ENCODE measurements at places on chromosomes 5 and 9.

GRCh38 chr5:176680226-176680563 is 32.9 kb downstream of the TSPAN17 start:
- no peak for DNase-seq

GRCh38 chr5:154358516-154359220 is 87.1 kb upstream of the SAP30L start:
- no peak for DNase-seq

DNA sequence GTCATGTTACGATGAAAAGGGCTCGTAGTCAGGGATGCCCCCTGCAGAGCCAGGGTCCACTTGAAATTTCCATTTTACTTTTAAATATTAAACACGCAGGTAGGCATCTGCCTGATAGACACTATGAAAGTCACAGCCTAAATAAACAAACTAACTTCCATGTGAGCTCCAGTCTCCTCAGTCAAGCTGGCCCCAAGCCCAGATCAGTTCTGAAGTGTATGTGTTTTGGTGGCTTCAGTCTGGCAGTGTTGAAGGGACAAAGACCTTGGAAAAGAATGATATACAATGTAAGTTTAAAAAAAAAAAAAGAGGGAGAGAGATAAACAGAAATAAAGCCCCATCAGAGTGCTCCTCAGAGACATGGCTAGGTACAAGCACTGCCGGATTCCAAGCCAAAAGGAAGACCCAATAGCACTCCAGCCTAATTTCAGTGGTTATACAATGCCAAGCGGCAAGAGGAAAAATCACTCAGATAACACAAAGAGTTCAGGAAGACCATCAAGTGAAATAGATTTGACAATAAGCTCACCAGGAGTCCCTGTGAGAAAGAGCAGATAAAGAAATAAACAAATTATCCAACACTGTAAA is 181.0 kb downstream of the BNC2 start:
- no peak for DNase-seq

DNA sequence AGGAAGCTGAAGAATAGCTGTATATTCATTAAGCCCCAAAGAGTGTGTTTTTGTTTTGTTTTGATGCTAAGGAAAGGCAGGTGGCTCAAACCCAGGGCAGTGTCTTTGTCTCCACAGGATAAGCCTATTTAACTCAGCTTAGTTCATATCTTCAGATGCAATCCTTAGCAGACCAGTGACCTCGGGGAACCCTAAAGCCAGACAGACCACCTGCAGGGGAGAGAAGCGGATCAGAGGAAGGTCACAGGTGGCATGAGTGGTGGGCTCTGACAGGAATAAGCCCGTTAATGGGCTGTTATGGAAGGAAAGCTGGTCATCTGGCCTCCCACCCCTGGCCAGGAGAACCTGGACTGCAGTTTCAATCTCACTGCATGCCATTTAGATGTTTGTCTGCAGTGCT is 30.8 kb downstream of the TAS2R1 start:
- no peak for DNase-seq

DNA sequence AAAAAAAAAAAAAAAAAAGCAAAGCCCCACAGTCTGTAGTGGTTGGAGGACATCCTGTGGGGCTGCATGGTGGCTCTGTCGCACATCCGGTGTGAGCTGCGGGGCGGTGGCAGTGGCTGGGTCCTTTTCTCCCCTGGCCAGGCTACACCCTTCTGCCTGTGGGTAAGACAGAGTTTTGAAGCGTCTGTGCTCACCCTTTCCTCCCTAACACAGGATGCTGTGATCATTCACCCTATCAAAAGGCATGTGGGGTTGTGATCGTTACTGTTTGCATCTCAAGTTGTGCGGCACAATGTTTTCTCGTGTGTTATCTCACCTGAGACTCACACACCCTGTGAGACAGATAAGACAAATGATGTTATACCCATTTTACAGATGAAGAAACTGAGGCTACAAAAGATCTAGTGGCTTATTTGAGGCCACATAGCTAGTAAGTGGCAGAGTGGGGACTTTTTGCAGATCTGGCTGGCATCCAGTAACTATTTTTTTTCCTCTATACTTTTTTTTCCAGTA is 17.5 kb downstream of the IRF1 start:
- peak; percentile 60 for DNase-seq

DNA sequence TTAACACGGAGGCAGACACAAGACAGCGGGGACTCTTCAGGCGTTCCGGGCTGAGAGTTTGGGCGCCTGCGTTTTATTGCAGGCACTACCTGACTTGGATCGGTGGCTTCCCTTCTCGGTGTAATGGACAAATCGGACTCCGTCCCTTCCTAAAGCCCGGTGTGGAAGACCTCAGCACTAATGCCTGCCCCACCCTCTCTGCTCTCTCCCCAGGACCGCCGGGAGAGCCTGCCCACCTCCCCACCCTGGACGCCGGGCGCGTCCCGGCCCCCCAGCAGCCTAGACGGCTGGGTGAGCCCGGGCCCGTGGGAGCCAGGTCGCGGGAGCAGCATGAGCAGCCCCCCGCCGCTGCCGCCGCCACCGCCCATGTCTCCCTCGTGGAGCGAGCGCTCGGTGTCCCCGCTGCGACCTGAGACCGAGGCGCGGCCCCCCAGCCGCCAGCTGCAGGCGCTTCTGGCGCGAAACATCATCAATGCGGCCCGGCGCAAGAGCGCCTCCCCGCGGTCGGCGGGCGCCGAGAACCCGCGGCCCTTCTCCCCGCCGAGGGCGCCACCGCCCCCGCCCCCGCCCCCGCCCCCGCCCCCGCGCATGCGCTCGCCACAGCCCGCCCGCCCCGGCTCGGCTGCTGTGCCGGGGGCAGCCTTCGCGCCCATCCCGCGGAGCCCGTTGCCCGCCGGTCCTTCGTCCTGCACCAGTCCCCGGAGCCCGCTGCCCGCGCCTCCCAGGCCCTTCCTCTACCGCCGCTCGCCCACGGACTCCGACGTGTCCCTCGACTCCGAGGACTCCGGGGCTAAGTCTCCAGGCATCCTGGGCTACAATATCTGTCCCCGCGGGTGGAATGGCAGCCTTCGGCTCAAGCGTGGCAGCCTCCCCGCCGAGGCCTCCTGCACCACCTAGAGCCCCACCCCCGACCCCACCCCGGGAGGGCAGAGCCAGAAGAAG is 4.6 kb upstream of the MYOZ3 start:
- DNase-seq, result peak; percentile 56

GRCh38 chr9:133109931-133110650 is 10.9 kb downstream of the RALGDS start:
- DNase-seq, result no peak

DNA sequence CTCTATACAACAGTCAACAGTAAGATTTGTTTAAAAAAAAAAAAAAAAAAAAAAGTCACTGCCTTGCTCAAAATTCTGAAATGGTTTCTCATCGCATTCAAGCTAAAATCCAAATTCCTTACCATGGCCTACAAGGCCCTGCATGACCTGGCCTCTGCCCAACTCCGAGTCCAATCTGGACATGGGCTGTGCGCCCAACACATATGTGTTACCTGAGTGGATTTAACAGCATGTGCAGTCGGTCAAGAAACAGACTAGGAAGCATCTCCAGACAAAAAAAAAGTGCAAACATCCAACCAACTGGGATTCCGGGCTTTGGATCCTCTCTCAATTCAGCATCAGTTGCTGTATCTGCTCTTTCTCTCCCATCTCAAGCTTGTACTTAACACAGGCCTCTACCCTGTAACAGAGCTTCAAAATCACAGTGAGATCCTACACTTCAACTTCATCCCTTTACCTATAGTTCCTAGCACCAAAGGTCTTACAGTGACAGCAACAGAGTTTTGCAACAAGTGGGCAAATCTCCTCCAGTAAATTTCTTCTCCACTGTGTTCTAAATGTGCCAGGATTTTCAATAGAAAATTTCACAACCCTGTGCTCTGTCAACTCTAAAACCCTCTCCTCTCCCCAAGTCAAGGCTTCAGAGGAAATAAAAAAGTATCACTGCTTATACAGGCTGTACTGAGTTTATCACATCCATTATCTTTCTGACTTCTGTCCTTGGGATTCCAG is 19.6 kb downstream of the ZNF608 start:
- DNase-seq, result no peak

- DNase-seq, result no peak
Observed at GRCh38 chr5:9329125-9329524, 216.8 kb downstream of the SEMA5A start.

- DNase-seq, result no peak
Observed at GRCh38 chr5:130884023-130884422, 281.0 kb downstream of the HINT1 start.

DNA sequence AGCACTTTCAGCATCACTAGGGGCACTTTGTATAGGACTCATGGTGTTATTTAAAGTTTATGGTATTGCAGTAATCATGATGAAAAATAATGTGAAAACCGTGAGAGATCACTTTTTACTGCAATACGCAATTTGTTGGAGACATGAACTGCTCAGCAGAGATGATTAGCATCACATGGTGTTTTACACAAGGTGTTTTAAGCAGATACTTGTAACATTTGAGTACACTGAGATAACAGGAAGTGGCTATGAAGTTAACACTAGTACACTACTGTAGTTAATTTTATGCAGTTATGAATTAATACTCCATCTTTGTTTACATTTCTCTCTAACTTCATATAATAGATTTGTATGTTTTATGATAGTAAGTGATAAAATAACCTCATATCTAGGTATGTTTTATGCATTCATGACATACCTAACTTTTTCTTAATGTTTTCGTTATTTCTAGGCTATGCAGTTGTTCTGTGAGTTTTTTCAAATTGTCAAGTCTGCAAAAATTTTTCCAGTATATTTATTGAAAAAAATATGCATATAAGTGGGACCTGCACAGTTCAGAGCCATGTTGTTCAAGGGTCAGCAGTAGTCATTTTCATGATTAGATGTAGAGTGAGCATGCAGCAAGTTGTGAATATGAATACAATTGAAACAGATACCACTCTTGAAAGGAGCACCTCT is 13.0 kb downstream of the SUB1 start:
- DNase-seq, result no peak

DNA sequence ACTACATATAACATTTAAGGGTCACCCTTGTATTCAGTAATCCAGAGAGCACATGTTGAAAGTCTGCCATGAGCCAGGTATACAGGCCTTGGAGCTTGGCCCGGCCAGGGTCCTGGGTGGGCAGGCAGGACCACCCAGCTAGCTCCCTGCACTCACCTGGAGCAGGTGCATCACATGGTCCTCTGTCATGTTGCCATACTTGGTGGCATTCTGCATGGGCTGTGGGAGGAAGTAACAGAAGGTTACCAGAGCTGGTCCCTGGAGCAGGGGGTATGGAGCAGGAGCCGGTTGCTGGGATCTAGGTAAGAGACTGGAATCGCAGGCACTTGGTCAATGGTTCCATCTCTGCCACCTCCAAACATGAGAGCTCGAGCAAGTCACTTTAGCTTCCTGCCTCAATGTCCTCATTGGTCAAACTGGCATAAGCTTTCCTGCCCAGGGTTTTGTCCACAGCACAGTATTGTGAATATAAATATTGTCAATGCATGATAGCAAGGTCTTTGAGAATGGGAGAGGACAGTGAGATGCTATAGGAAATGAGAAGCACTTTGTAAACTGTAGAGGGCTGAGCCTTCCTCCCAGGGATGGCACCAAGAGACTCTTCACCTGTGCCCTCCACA is 6.5 kb downstream of the CD74 start:
- no peak for DNase-seq

- DNase-seq, result no peak
Observed at GRCh38 chr5:110321117-110321516, 405.4 kb downstream of the TMEM232 start.

DNA sequence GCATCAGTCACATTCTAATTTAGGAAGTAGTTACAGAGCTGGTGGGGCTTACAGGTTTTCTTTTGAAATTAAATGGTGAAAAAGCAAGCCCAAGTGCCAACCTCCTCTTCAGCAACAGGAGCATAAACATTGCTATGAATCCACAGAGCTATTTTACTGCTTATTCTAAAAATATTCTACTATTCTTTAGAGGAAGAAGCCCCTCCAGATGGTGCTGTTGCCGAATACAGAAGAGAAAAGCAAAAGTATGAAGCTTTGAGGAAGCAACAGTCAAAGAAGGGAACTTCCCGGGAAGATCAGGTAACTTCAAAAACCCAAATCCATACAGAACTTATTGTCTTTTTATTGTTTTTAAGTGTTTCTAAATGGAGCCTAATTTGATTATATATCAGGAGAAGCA is 202.8 kb downstream of the CWC27 start:
- no peak for DNase-seq

DNA sequence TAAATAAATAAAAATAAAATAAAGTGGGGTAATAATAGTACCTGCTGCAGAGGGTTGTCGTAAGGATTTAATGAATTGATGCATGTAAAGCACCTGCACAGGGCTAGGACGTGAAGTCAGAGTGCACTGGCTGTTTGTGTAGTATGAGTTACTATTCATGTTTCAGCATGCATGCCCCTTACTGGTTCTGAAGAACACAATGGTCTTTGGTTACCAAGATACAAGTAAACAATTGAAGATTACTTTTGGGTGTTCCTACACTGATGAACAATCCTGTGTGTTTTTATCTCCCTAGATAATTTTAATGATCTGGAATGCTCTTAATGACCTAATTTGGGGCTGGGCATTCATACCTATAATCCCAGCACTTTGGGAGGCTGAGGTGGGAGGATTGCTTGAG is 23.2 kb upstream of the PRRC2B start:
- no peak for DNase-seq

- no peak for DNase-seq
Observed at GRCh38 chr9:133857639-133858038, 119.5 kb upstream of the SARDH start.

GRCh38 chr5:34586117-34586885 is 69.8 kb upstream of the RAI14 start:
- no peak for DNase-seq

DNA sequence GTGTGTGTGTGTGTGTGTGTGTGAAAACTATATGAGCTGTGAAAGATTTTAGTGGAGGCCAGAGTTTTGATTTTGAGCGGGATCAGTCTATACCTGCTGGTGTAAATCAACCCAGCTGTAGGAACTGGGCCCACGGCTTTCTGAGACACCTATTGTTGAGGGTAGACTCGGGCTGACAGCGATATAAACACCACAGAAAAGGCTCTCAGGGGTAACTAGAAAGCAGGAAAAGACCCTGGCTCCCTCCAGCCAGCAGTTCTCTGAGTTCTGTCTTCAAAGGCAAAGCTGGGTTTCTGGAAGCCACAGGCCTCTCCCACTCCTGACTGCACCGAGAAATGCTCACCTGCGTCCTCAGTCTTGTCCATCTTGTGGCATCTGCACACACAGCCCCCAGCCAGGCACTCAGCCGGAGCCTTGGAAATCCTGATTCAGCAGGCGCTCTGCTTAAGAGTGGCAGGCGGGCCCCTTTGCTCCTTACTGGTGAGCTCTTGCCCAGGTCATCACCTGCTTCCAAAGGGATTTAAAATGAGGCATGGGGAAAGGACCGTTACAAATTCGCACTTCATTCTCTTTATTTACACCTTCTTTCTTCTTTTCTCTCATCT is 223.3 kb downstream of the NDUFS4 start:
- DNase-seq, result no peak

All from stimulated activated CD4-positive, alpha-beta T cell treated with anti-CD3 and anti-CD28 coated beads, Interleukin-1b, Interleukin-23, amount 100 ng/mL, for 1 hour (primary cell).